Astrocyte of the spinal cord (primary cell): ENCODE measurements at places on chromosomes 7 and 10.

- peak; percentile 76 for DNase-seq
Observed at GRCh38 chr7:79282070-79282694, 171.3 kb downstream of the MAGI2 start.

GRCh38 chr7:37285706-37286453 lies 162.8 kb downstream of the ELMO1 start:
- DNase-seq, result no peak

DNA sequence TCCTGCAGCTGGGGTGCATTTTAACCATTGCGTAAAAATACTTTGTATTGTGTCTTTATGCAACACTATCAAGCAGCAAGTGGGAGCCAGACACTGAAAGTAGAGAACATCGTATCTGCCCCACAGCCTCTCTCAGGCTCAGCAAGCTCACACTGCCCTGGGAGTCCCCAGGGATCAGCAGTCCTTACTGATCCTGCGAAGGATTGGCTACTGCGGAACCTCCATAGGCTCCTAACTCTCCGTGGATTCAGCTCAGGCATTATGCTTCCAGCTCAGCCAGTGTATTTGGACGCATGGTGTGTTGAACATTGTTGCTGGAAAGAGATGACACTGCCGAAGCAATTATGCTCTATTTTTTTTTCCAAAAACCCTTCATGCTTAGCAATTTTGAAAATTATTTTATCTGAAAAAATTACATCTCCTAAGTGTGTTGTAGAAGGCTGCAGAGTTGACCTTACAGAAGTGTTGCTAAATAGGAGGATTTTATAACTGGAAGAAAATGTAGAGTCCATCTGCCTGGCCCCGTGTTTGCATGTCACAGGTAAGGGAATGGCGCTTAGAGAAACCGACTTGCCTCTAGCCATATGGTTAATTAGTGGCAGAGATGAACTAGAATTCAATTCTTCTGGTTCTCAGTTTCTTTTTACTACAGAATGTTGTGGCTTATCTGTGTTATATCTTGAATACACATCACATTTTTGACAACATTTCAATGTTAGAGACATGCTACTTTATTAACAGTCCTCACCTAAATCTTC lies 276.4 kb upstream of the COBL start:
- no peak for DNase-seq

- no peak for DNase-seq
Observed at GRCh38 chr7:99011706-99012404, 132.1 kb downstream of the SMURF1 start.

GRCh38 chr7:133386205-133386604 lies 133.3 kb downstream of the EXOC4 start:
- no peak for DNase-seq

DNA sequence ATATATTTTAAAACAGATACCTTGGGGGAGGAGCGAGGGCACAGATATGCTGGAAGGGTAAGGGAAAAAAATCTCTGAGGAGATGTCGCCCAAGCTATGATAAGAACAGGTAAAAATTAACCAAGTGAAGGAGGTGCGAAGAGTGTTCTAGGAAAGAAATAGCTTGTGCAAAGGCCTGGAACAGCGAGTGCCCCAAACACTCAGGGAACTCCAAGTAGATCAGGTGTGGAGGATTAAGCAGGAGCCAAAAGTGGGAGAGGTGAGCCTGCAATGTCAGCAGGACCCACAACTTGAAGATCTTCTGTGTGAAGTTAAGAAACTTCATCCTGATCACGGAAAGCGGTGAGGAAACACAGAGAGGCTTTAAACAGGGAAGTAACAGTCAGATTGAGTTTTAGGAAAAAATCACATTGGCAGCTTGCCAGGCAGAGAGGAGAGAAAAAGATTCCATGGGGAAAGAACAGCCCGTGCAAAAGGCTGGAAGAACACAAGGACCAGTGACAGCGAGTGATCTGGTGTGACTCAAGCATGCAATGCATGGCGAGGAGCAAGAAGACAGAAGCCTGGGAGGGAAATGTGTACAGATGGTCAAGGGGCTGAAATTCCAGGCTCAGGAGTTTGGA lies 30.7 kb downstream of the FGF8 start:
- DNase-seq, result no peak

DNA sequence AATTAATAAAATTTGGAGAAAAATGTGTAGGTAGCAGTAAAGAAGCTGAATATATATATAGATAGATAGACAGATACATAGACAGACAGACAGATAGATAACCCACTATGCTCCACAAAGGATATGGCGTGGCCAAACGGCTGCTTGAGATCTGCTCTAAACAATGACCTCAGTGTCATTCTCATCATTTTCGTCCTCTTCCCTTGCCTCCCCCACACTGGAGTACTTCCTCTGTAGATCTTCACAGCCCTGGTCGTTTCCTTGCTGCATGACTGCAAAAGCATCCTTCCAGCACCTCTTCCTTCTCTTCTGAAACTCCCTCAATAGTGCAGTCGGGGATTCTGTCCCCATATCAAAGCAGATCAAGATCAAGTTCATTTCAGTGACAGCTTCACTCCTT lies 35.6 kb upstream of the ATP6V0A4 start:
- no peak for DNase-seq

GRCh38 chr7:25759286-25759685 lies 392.7 kb upstream of the NFE2L3 start:
- DNase-seq, result no peak

DNA sequence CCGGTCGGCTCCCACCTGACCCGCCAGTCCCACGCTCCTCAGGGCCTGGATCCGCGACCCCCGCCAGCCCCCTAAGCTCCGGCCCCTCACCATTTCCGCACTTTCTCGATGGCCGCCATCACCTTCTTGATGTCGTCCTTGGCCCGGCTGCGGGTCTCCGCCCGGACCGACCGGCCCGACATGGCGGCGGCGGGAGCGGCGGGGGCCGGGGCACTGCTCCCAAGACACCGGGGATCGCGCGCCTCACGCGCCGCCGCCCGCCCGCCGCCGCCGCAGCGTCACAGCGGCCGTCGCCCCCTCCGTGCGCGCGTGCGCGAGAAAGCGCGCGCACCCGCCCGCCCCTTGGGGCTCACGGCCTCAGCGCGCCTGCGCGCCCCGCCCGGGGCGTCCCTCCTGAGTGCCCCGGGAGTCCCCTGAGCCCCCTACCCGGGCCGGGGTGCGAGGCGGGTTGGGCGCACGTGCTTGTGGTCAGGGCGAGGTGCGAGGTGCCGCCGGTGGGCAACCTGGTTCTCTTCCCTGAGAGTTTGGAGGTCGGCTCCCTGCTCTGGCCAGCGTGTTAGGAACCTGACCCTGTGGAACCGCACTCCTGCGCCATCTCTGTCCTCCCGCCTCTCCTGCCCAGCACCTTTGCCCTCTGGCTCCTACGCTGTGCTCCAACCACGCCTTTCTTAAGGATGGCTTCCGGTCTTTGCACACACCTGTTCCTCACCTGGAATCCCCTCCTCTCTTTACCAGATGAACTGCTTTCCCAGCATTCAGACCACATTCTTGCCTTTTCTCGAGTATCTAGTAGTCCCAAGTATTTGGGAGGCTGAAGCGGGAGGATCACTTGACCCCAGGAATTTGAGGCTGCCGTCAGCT lies at the start of gene BCL7B:
TSS of gene BCL7B (minus strand) at position 294 of the 861 bp plus-strand sequence. CDS start at position 182, 112 bp downstream.
- DNase-seq, result peak; percentile 50

DNA sequence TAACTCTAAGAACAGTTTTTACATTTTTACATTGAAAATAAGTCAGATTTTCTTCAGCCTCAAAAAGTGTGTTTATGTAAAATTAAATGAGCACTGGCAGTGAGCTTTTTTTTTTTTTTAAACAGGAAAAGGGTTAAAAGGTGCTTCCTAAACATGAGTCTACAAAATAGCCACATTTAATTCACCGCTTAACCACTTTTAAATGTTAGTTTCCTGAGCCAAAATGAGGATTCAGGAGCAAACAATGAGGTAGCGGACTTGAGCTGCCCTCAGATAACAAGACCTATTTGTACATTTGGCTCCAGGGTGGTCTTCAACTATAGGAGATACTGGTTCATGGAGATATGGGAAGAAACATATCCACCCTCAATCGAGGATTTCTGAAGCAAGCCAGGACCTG lies 22.8 kb downstream of the AKR1C3 start:
- DNase-seq, result no peak

DNA sequence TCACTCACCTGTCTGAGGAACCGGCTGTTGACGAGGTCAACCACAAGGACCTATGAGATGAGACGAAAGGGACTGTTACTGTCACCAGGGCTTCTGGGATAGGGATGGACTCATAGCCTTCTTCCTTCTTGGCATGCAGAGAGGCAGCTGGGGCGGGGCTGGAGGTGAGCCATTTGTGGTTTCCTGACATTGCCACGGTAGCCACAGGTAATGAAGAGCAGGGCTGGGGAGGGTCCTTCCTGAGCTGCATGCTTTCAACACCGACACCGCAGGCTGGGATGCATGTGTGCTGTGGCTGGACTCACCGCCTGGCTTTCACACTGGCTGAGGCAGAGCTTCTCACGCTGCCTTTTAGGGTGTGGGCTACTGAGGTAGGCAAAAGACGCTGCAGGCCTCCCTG lies 46.4 kb upstream of the MKRN1 start:
- DNase-seq, result peak; percentile 79

GRCh38 chr10:5497289-5497688 lies 2.1 kb downstream of the CALML5 start:
- DNase-seq, result no peak

- no peak for DNase-seq
Observed at GRCh38 chr10:14429043-14429700, 98.4 kb upstream of the FRMD4A start.

DNA sequence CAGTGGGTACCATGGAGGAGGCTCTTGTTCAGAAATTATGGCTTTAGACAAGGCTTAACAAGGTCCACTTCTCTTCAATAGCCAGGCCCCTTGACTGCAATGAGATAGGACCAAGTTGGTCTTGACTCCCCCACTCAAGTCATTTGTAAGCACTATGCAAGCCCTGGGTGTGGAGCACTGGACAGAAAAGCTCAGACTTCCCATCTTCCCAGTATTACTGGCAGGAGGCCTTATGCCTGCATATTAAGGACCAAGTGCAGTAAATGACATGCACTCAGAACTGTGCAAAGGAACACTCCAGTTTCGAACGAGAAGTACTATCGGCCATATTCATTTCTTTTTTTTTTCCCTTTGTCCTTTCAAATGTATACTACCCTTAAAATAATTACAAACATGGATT lies 318.3 kb upstream of the LRRN3 start:
- DNase-seq, result no peak

DNA sequence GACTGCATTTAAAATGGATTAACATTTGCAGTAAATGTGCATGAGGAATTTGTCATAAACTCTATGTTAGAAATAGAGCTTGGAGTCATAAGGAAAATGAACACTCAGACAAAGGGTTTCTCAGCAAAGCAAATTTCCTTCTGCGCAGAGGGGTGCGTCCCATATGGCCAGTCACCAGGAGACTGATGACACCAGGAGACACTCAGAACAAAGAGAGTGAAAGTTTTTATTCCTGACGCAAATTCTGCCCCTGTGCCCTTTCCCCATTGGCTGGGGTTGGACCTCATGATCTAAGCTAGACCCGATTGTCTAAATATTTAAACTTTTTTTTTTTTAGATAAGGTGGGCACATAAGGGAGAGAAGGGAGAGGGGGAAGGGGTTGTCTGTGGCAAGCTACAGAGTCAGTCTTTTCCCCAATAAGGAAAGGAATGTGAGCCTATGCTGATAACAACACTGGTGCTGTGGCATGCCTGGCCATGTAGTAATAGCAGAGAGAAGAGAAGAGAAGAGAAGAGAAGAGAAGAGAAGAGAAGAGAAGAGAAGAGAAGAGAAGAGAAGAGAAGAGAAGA lies 202.0 kb downstream of the POM121L12 start:
- DNase-seq, result no peak

DNA sequence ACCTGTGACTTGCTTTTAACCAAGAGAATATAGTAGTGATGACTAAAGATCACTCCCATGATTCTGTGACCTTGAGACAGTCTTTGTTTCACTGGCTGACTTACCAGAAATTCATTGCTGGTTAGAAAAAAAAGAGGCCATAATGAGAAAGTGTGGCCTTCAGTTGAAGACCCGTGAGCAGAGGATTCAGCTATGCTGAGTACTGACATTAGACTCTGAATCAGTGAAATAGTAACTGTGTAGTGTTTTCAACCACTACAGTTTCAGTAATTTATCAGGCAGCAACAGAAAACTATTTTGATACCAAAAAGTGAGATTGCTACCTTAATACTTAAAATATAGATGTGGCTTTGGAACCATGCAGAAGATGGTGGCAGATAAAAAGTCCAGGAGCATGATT lies 298.0 kb upstream of the KCND2 start:
- DNase-seq, result no peak
